Activated CD8-positive, alpha-beta memory T cell treated with anti-CD3 and anti-CD28 coated beads, Interleukin-2, amount 10 ng/mL, durations not matched to agents 7 days and 5 days (primary cell): ENCODE measurements at places on chromosomes 1 and 21. TPM values are rescaled to one million over a fixed set of nuclear protein-coding genes. Genes with fewer than 3 reads are reported as not detected.

GRCh38 chr1:116292929-116293725, 79.9 kb upstream of the ATP1A1 start:
- DNase-seq, result no peak

S100A7 gene
- not detected for total RNA-seq

GRCh38 chr1:172003766-172004530, 162.7 kb downstream of the DNM3 start:
- no peak for DNase-seq

DNA sequence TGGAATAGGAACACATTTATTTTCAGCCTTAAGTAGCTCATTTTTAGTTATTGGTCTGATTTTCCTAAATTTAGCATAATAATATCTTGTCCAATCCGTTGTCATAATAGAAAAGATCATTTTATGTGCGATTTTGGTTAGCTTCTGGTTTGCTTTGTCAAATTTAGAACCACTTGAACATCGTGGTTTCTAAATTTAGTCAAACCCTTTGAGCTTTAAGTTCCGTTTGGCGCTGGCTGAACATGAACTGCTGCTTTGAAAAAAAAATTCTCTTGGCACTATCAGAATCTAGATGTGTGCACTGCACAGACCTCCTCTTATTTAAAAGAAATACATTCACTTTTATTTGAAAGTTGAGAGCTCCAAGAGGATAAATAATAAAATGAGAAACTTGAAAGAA, 370.6 kb downstream of the PTPRC start:
- peak; percentile 65 for DNase-seq
